ENCODE measurements at places on chromosomes 3 and 15. TPM values are rescaled to one million over a fixed set of nuclear protein-coding genes. Genes with fewer than 3 reads are reported as not detected.

The VPS33B gene
- total RNA-seq = 26.6 TPM

The CSTA gene
- 0.75 TPM for total RNA-seq

The GHSR gene
- not detected for total RNA-seq

The BFSP2 gene
- not detected for total RNA-seq

The LAMB2 gene
- 114 TPM for total RNA-seq

Measured in A549 treated with ZK216348 at 1 μM for 4 hours (cell line).